GM12878 (cell line): ENCODE measurements at places on chromosomes 2 and 18. TPM values are rescaled to one million over a fixed set of nuclear protein-coding genes. Genes with fewer than 3 reads are reported as not detected.

DNA sequence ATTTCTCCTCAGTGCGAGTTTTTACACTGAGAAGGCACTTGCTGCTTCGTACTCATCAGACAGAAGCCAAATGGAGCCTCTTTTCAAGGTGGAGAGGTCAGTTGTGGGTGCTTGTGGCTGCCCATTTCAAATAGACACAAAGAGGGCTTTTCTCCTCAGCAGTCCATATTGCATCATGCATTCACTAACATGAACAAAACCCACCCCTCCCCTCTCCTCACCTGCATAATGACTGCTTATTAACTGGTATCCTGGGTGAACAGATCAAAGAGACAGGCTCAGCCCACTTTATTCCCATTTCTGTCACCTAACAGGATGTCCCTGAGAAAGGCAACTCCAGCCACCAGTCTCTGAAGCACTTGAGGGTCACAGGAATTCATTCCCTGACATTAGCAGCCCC is 28.9 kb downstream of the KLF7 start:
- DNase-seq = no peak

The TIGD1 gene
- polyA plus RNA-seq = 6.6 and 6.8 TPM in 2 replicates

The C2orf92 gene
- polyA plus RNA-seq = 0.54 and 4.5 TPM in 2 replicates

- no peak for DNase-seq
Measured at GRCh38 chr18:59308938-59309260, 9.6 kb downstream of the CPLX4 start.

The CD8B gene
- not detected in 2 replicates for polyA plus RNA-seq

- DNase-seq = no peak
Measured at GRCh38 chr2:201358684-201359083, 1.5 kb upstream of the FLACC1 start.
